CD4-positive, alpha-beta T cell treated with Interleukin-6 for 4 hours (primary cell): ENCODE measurements at places on chromosomes 7 and 10.

DNA sequence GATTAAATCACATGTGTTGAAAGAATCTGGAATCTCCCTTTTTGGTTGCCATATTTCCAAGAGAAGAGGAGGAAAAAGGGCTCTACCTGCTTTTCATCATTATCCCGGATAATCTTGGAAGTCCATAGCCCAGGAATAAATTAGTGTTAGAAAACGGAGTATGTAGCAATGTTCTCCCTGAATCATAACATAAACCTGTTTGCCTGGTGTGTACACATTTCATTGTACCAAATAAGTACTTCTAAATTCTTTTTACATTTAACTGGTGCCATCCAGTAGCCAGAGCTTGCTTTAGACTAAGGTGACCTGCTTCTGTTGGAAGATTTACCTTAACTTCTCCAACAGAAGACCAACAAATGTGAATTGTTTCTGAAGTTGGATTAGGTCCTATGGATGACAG lies 182.3 kb upstream of the C7orf33 start:
- DNase-seq, result no peak

- DNase-seq, result no peak
Measured at GRCh38 chr7:18684916-18685315, 189.4 kb downstream of the HDAC9 start.

DNA sequence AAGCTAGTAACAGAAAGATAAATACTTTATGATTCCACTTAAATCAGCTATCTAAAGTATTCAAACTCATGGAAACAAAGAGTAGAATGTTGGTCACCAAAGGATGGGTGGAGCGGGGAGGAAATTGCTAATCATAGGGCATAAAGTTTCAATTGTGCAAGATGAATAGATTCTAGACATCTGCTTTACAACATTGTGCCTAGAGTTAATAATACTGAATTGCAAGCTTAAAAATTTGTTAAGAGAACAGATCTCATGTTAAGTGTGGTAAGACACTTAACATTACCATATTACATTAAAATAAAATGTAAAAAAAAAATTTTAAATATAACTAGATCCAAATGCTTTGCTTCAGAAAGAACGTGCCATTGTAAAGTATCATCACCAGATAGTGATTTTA lies 411.1 kb upstream of the MBL2 start:
- DNase-seq, result no peak

GRCh38 chr10:55979203-55979602 lies 381.9 kb downstream of the ZWINT start:
- DNase-seq, result no peak

GRCh38 chr7:125592331-125592730 lies 662.7 kb upstream of the POT1 start:
- no peak for DNase-seq

DNA sequence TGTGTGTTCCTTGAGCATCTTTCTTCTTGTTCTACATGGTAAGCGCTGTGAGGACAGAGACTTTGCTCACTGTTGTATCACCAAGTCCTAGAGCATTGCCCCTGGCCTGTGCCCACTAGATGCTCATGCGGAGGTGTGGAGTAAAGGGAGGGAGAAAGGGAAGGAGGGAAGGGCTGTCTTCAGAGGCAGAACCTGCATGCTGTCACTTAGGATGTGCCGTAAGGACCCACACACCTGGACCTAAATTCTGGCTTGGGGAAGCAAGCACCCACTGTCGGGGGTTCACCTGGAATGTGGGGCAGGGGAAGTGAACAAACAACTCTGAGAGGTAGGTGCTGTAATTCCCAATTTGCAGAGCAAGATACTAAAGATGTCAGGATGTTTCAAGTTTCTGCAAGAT lies 129.5 kb downstream of the PTPN20 start:
- DNase-seq, result no peak

DNA sequence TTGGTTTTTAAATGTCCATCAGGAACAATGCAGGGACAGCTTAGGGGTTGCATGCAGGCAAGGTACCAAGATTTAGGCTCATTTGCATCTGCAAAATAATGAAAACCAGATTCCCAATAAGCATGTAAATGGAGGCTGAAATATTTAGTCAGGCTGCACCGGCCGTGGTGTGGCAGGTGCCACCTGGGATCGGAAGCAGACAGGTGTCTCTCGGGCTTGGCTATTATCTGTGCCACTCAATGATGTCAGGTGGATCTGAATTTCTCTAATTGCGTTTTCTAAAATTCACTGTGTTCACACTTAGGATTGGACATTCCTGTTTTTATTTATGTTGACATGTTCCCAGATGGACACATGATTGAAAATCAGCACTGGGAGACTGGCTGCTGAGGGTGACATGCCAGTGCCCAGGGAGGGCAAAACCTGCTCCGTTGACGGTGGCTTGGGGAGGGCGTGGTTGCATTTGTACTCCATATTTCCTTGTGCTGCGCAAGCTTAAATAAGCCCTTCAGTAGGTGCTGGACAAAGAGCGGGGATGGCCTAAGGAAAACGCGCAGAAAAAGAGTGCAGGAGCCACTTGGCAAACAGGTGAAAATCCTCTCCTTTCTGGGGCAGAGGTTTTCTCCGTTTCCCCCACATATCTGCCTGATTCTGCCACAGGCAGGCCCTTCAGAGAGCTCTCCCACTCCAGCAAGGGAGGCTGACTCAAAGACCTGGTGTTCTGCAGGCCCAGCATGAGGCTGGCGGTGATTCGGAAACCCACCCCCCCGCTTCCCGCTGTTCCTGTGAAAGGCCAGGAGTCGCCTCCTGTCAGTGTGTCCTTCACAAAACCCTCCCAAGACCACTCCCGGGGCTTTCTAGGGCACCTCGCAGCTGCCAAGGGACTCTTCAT lies 142.5 kb downstream of the WDR37 start:
- no peak for DNase-seq

DNA sequence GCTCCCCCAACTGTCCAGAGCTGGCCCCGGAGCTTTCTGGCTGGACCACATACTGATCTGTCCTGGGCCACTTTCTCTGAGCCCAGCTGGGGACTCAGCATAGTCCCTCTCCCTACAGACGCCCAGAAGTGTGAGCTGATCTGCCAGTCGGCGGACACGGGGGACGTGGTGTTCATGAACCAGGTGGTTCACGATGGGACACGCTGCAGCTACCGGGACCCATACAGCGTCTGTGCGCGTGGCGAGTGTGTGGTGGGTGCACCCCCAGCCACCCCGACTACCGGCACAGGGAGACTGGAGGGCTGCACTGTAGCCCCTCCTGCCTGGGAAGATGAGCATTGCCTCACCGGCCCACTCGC lies 41.8 kb downstream of the TBATA start:
- no peak for DNase-seq

- no peak for DNase-seq
Measured at GRCh38 chr7:22406715-22407114, 49.8 kb upstream of the RAPGEF5 start.

DNA sequence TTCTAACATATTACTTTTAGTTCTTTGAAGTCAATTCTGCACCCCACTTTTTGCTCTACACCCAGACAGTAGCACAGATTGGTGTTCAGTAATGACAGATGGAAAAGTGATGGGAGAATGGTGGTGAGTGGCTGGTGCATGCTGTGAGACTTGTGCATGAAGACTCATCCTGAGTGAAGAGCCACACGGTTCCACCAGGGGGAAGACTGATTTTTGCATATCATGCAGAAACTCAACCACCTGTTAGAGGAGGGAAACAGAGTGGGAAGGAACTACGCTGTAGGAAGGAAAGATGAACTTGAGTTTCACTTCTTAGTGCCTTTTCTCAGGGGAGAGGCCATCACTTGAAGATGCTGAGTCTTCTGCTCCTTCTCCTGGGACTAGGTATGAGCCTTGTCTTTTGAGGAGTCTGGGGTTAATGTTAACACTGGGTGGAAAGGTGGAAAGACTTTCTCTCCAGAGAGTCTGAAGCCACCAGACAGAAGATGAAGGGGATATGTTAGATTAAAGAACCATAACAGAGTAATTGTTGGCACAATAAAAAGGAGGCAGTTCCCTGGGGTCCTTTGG lies 9.3 kb upstream of the PRSS1 start:
- peak; percentile 16 for DNase-seq

DNA sequence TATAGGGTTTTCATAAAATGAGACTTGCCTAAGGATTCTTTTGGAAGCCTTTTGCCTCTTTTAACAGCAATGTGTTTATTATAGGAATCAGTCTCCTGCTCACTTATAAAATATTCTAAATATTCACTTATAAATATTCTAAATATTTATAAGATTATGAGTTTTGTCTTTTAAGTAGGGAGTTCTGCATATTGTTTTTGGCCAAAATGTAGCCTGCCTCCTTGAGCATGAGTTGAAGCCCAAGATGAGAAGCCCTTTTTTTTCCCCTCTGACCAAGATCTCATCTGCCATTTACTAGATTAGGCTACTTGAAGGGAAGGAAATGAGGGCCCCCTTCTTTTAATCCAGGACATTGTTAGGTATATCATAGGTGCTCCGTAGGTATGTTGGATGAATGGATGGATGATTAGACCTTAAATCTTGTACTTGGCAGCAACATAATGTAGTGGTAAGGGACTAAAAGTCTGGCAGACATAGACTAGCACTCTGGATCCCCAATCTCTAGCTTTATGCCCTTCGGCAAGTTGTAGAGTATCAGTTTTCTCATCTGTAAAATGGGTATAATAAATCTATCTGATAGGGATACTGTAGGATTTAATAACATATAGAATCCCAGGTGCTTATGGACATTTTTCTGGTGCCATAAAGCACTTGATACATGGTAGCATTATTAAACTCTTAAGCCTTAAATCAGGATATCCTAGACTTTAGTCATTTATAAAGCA lies 59.1 kb downstream of the ARID5B start:
- no peak for DNase-seq

GRCh38 chr7:137547485-137547884 lies 204.0 kb upstream of the PTN start:
- no peak for DNase-seq

- no peak for DNase-seq
Measured at GRCh38 chr7:157796846-157797245, 460.0 kb downstream of the DNAJB6 start.

GRCh38 chr10:113292086-113292485 lies 260.8 kb upstream of the HABP2 start:
- DNase-seq, result no peak

- no peak for DNase-seq
Measured at GRCh38 chr10:131848296-131848695, 52.5 kb upstream of the PPP2R2D start.

DNA sequence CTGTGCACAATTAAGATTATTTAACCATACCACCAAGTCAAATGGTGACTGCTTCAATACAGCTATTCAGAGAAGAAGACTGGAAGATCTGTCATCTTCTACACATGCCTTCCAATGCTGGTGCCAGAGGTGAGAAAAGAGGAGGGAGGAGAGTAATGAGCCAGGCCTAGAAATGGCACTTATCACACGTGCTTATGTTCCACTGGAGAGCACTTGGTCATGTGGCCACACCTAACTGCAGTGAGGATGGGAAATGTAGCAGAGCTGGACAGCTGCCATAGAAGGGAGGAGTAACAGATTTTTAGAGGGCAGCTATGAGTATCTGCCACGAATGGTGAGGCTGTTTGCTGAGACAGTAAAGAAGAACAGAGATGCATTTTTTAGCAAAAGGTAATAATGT lies 77.1 kb downstream of the MPLKIP start:
- no peak for DNase-seq

- no peak for DNase-seq
Measured at GRCh38 chr10:24382596-24382978, 173.6 kb downstream of the KIAA1217 start.

DNA sequence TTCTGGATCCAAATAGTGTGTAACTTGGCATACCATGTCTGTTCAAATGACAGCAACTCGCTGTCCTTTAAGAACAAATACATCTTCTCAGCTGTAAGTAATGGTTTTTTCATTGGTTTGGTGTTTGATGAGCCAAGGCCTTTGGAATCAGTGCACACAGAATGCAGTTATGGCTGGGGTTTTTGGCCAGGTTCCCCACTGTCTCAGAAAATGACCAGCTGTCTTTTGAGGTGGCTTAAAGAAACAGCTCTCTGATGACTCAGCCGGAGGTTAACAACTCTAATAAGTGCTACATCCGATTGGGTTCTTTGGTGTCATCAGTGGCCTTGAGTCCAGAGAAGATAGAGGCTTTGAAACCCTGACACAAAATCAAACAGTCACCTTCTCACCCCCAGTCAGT lies 688.4 kb downstream of the REEP3 start:
- DNase-seq, result no peak

DNA sequence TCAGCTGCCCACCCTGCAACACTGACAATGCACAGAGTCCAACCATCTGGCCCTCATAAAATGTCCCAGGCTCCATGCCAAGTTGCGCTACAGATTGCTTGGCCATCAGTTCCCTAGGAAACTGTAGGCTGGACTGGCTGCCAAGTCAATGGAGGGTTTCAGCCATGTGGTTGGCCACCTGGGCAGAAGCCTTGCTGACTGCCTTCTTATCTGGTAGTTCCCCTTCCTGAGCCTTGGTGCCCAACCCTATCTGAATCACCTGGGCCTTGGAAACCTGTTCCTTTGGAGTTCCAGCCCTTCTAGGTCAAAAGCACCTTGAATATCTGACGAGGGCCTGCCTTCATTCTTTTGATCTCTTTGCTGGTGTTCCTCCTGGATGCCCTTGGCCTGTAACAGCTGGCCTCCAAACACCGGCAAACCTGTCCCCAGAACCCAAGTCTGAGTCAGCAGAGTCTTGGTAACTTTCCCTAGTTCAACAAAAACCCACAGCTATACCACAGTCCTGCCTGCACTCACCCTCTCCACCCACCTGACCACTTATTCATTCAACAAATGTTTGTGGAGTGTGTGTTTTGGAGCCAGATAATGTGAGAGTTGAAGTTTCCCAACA lies 37.4 kb upstream of the KDM7A start:
- DNase-seq, result no peak

DNA sequence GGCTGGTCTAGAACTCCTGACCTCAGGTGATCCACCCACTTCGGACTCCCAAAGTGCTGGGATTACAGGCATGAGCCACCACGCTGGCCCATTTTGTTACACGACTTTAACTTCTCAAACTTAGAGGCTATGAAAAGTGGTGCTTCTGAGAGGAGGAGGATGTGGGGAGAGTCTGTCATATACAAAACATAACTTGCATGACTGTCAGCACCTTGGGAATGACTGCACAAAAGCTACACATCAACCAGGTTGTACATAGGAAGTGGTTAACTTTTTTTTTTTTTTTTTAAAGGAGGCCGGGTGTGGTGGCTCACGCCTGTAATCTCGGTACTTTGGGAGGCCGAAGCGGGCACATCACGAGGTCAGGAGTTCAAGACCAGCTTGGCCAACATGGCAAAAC lies 43.4 kb upstream of the GSDME start:
- no peak for DNase-seq

DNA sequence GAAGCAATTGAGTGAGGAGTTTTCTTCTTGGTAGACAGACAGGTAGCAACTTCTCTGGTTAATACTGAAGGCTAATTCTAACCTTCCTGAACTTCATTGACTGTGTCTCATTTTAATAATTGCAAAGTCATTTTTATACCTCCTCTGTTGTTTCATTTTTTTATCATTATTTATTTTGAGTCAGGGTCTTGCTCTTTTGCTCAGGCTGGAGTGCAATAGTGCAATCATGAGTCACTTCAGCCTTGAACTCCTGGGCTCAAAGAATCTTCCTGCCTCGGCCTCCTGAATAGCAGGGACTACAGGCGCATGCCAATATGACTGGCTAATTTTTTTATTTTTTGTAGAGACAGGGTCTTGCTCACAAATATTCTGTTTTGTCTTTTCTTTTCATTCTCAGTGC lies 45.4 kb downstream of the APBB1IP start:
- no peak for DNase-seq
